Liver (tissue), 10 donors: ENCODE measurements at places on chromosomes 1 and 21. TPM values are rescaled to one million over a fixed set of nuclear protein-coding genes. Genes with fewer than 3 reads are reported as not detected.

GRCh38 chr1:201131398-201131797, 4.4 kb upstream of the ASCL5 start:
- H3K27ac ChIP-seq = no peak overlapping the region
- peaks cover 18% of the 10 kb centered on the region for H3K36me3 ChIP-seq
- H3K27me3 ChIP-seq = no peaks in the 10 kb centered on the region
- no peaks in the 10 kb centered on the region for H3K4me1 ChIP-seq

DNA sequence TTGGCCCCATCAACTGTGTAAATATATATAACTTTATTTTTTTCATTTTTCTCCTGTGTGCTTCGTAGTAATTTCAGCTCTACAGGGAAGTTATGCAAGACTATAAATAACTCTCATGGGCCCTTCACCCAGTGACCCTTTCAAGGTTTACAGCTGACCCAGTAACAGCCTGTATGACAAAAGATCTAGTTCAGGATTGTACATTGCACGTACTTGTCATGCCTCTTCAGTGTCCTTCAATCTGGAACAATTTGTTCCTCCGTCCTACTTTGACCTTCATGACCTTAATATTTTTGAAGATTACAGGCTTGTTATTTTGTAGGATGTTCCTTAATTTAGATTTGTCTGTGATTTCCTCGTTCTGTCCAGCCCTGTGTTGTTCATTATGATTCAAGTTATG, 40.5 kb downstream of the BRINP2 start:
- H3K4me3 ChIP-seq = no peak overlapping the region
- H3K27me3 ChIP-seq = no peaks in the 10 kb centered on the region
- peaks cover 7% of the 10 kb centered on the region for H3K4me1 ChIP-seq
- DNase-seq = no peak

GRCh38 chr21:17602874-17603273, 9.8 kb downstream of the BTG3 start:
- H3K4me3 ChIP-seq = no peak overlapping the region
- peaks cover 14% of the 10 kb centered on the region for H3K36me3 ChIP-seq
- H3K4me1 ChIP-seq = no peaks in the 10 kb centered on the region
- H3K27ac ChIP-seq = no peak overlapping the region

- H3K27ac ChIP-seq = no peak overlapping the region
- H3K36me3 ChIP-seq = no peaks in the 10 kb centered on the region
Observed at GRCh38 chr1:41466146-41466545, 18.3 kb downstream of the EDN2 start.

DNA sequence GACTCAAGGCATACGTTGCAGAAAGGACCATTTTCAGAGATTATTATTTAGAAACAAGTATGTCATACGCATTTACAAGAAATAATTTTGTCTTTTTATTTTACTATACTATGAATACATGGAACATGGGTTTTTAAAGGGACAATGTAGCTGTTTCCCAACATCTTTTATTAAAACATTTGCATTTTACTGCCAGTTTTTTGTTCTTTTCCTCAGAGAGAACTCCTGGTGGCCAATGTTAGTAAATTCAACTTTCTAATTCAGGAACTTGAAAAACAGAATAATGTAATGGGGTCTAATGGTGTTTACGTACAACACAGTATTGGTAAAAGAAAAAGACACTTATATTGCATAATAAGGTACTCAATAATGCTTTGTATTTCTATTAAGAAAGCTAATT, 14.9 kb downstream of the PRDM2 start:
- no peaks in the 10 kb centered on the region for H3K36me3 ChIP-seq
- no peak overlapping the region for H3K27ac ChIP-seq
- no peaks in the 10 kb centered on the region for H3K27me3 ChIP-seq

- no peak overlapping the region for H3K27ac ChIP-seq
- no peaks in the 10 kb centered on the region for H3K4me1 ChIP-seq
- H3K4me3 ChIP-seq = no peak overlapping the region
- no peak for DNase-seq
- no peaks in the 10 kb centered on the region for H3K27me3 ChIP-seq
Observed at GRCh38 chr1:38846210-38846609, 13.4 kb downstream of the RRAGC start.

DNA sequence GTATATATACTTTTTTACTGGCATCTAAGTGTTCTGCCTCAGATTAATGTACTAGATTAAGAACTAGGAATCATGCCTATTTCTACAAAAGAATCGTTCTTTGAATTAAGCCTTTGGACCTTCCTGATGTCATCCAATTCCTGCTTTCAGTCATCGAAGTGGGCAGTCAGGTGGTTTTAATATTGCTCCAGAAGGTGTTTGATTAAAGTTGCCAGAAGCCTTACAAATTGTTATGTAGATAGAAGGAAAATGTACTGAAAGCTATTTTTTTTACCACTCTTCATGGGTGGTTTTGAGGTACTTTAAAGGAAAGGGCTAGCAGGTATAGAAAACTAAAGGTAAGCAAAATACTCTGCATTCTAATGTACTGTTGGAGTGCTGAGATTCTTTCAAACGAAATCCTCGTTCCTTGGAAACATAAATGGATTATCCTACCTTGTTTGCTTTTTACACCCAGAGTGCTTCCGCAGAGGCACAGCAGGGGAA, 716 bp downstream of the CTBS start:
- peak overlapping the region; percentile 99 for H3K27ac ChIP-seq
- DNase-seq = no peak
- peaks cover 4% of the 10 kb centered on the region for H3K36me3 ChIP-seq
- H3K4me1 ChIP-seq = peaks cover 12% of the 10 kb centered on the region
- no peaks in the 10 kb centered on the region for H3K27me3 ChIP-seq

GRCh38 chr21:33008333-33009051, 17.2 kb upstream of the OLIG2 start:
- no peaks in the 10 kb centered on the region for H3K36me3 ChIP-seq
- no peak overlapping the region for H3K27ac ChIP-seq
- H3K4me1 ChIP-seq = no peaks in the 10 kb centered on the region
- H3K4me3 ChIP-seq = no peak overlapping the region
- DNase-seq = peak; percentile 9

- H3K4me1 ChIP-seq = peaks cover 6% of the 10 kb centered on the region
- no peaks in the 10 kb centered on the region for H3K27me3 ChIP-seq
- no peak for DNase-seq
- H3K27ac ChIP-seq = no peak overlapping the region
- H3K36me3 ChIP-seq = no peaks in the 10 kb centered on the region
Observed at GRCh38 chr1:41494351-41495209, 10.1 kb upstream of the EDN2 start.

DNA sequence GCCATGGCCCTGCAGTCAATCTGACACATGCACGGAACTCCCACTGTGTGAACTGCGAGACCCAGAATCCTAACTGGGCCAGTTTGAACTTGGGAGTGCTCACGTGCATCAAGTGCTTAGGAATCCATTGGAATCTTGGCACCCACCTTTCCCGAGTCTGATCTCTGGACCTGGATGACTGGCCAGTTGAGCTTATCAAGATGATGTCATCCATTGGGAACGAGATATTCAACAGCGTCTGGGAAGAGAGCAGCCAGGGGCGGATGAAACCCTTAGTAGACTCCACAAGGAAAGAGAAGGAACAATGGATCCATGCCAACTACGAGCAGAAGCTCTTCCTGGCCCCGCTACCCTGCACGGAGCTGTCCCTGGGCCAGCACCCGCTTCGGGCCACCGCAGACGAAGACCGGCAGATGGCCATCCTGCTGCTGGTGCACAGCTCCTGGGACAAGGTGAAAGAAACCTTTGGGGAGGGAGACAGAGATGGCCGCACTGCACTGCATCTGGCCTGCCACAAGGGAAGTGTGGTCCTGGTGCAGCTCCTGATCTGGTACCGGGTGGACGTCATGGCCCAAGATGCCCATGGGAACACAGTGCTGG, 3.1 kb upstream of the TDRD5 start:
- H3K27ac ChIP-seq = no peak overlapping the region
- H3K4me1 ChIP-seq = no peaks in the 10 kb centered on the region
- H3K27me3 ChIP-seq = peaks cover 7% of the 10 kb centered on the region
- H3K36me3 ChIP-seq = no peaks in the 10 kb centered on the region

GRCh38 chr1:154454386-154455120, 47.5 kb upstream of the TDRD10 start:
- no peaks in the 10 kb centered on the region for H3K4me1 ChIP-seq
- no peak overlapping the region for H3K4me3 ChIP-seq
- H3K27ac ChIP-seq = no peak overlapping the region
- H3K36me3 ChIP-seq = peaks cover 58% of the 10 kb centered on the region

GRCh38 chr1:92087542-92087941, 7.4 kb downstream of the BTBD8 start:
- DNase-seq = no peak
- no peaks in the 10 kb centered on the region for H3K36me3 ChIP-seq
- H3K4me1 ChIP-seq = no peaks in the 10 kb centered on the region
- no peak overlapping the region for H3K4me3 ChIP-seq
- no peaks in the 10 kb centered on the region for H3K27me3 ChIP-seq

DNA sequence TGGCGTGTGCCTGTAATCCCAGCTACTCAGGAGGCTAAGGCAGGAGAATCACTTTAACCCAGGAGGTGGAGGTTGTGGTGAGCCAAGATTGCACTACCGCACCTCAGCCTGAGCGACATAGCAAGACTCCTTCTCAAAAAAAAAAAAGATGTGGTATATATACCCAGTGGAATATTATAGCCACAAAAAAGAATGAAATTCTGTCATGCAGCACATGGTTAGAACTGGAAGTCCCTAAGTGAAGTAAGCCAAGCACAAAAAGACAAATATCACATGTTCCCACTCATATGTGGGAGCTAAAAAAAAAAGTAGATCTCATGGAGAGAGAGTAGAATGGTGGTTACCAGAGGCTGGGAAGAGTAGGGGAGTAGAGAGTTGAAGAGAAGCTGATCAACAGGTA, 18.7 kb downstream of the PSMB4 start:
- peaks cover 57% of the 10 kb centered on the region for H3K36me3 ChIP-seq
- DNase-seq = no peak
- H3K4me3 ChIP-seq = no peak overlapping the region
- H3K4me1 ChIP-seq = no peaks in the 10 kb centered on the region
- no peaks in the 10 kb centered on the region for H3K27me3 ChIP-seq

GRCh38 chr21:33265664-33266049, 510 bp upstream of the IL10RB start:
- peaks cover 2% of the 10 kb centered on the region for H3K4me1 ChIP-seq
- no peaks in the 10 kb centered on the region for H3K27me3 ChIP-seq
- H3K27ac ChIP-seq = peak overlapping the region; percentile 47
- peak overlapping the region; percentile 72 for H3K4me3 ChIP-seq
- peaks cover 11% of the 10 kb centered on the region for H3K36me3 ChIP-seq
- DNase-seq = no peak

DNA sequence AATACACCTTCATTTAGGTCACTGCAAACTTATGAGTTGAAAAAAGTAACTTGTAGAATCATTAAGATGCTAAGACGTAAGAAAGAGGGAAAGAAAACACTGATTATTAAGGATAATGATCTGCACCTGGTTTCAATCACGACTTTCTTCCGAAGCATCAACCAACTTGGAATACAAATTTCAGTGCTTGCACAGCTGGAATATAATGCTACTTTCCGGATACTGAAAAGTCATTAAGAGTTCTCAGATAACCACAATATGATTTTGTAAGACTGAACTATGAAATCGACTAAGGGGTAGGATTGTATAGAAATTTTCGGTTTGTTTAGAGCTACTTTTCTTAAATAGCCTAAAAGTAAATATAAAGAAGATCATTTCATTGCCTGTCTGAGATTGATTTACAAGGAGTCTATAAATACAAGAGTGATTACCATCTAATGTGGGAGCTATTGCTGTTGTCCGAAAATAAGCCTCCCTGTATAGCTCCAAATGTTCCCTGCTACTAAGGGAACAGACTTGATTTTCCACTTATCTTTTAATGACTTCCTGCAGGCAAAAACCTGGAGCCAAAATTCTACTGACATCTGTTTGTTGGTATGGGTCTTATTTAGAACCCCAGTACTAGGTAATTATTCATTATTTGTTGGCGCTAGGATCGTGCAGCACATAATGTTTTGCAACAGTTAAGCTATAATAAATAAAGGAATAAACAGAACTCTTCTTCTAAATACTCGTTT, 673.3 kb downstream of the KCNT2 start:
- H3K4me3 ChIP-seq = no peak overlapping the region
- no peak overlapping the region for H3K27ac ChIP-seq
- H3K4me1 ChIP-seq = no peaks in the 10 kb centered on the region
- no peaks in the 10 kb centered on the region for H3K36me3 ChIP-seq
- no peaks in the 10 kb centered on the region for H3K27me3 ChIP-seq

DNA sequence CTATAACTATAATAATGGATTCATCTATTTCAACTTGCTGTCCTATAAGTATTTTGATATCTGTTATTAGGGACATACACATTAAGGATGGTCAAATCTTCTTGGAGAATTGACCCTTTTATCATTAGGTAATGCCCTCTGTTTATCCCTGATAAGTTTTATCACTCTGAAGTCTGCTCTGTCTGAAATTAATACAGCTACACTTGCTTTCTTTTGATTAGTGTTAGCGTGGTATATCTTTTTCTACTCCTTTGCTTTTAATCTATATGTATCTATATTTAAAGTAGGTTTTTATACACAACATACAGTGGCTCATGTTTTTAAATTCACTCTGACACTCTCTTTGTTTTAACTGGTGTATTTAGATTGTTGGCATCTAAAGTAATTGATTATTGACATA, 69.9 kb upstream of the EXO1 start:
- no peak overlapping the region for H3K4me3 ChIP-seq
- no peaks in the 10 kb centered on the region for H3K36me3 ChIP-seq
- H3K27ac ChIP-seq = no peak overlapping the region
- H3K4me1 ChIP-seq = no peaks in the 10 kb centered on the region

- no peak overlapping the region for H3K27ac ChIP-seq
- no peaks in the 10 kb centered on the region for H3K36me3 ChIP-seq
- H3K4me1 ChIP-seq = peaks cover 39% of the 10 kb centered on the region
Observed at GRCh38 chr1:208235356-208235981, 8.7 kb downstream of the PLXNA2 start.

DNA sequence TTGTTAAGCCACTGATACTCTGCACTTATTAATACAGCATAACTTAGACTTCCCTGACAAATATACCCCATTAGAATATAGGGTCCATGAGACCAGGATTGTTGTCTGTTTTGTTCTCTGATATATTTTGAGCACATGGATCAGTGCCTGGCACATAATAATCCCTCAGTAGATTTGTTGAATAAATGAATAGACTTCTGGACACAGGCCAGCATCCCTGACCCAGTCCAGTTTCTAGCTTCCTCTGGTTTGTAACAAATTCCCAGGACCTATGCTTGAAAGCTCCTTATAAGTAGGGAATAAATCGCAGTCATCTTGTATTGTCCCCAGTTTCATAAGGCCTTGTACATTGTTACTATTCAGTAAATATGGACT, 58.2 kb upstream of the GADD45A start:
- DNase-seq = no peak
- no peak overlapping the region for H3K27ac ChIP-seq
- no peaks in the 10 kb centered on the region for H3K27me3 ChIP-seq
- H3K4me3 ChIP-seq = no peak overlapping the region
- no peaks in the 10 kb centered on the region for H3K4me1 ChIP-seq

- no peaks in the 10 kb centered on the region for H3K4me1 ChIP-seq
- no peaks in the 10 kb centered on the region for H3K36me3 ChIP-seq
- DNase-seq = no peak
Observed at GRCh38 chr1:191542444-191542843, 615.8 kb upstream of the RGS18 start.

GRCh38 chr21:42201615-42202161, 17.3 kb upstream of the ABCG1 start:
- H3K4me3 ChIP-seq = no peak overlapping the region
- no peaks in the 10 kb centered on the region for H3K4me1 ChIP-seq
- no peak overlapping the region for H3K27ac ChIP-seq
- H3K27me3 ChIP-seq = no peaks in the 10 kb centered on the region
- DNase-seq = no peak

- DNase-seq = peak; percentile 51
- no peaks in the 10 kb centered on the region for H3K27me3 ChIP-seq
- no peak overlapping the region for H3K27ac ChIP-seq
- H3K4me3 ChIP-seq = no peak overlapping the region
- H3K36me3 ChIP-seq = no peaks in the 10 kb centered on the region
- H3K4me1 ChIP-seq = no peaks in the 10 kb centered on the region
Observed at GRCh38 chr1:30123896-30124295, 599.5 kb downstream of the MATN1 start.

Gene KLHDC7A
- 3.3 TPM for polyA plus RNA-seq

Gene RIPPLY3
- 0.21 TPM for polyA plus RNA-seq

Gene SERPINC1
- polyA plus RNA-seq = 2,515 TPM

Gene PTAFR
- polyA plus RNA-seq = 1.7 TPM

Gene CACYBP
- polyA plus RNA-seq = 26.4 TPM
